ENCODE measurements at places on chromosomes 1 and 21. TPM values are rescaled to one million over a fixed set of nuclear protein-coding genes. Genes with fewer than 3 reads are reported as not detected.

- H3K4me3 ChIP-seq = peak overlapping the region; percentile 89
- peaks cover 5% of the 10 kb centered on the region for H3K36me3 ChIP-seq
- peaks cover 21% of the 10 kb centered on the region for H3K4me1 ChIP-seq
- H3K27me3 ChIP-seq = no peaks in the 10 kb centered on the region
- peak; percentile 70 for DNase-seq
Observed at GRCh38 chr1:150151291-150152181, 1.8 kb downstream of the PLEKHO1 start.

GRCh38 chr1:177368255-177368654 is 197.5 kb downstream of the BRINP2 start:
- H3K4me1 ChIP-seq = no peaks in the 10 kb centered on the region
- H3K4me3 ChIP-seq = no peak overlapping the region
- no peaks in the 10 kb centered on the region for H3K27me3 ChIP-seq
- DNase-seq = no peak
- H3K36me3 ChIP-seq = no peaks in the 10 kb centered on the region
- no peak overlapping the region for H3K27ac ChIP-seq

IL12RB2 gene
- total RNA-seq = 1.1 TPM

GIPC2 gene
- total RNA-seq = not detected

GRCh38 chr1:23585321-23586022 is 26.2 kb upstream of the ID3 start:
- H3K4me3 ChIP-seq = no peak overlapping the region
- H3K27ac ChIP-seq = no peak overlapping the region
- no peaks in the 10 kb centered on the region for H3K36me3 ChIP-seq
- no peaks in the 10 kb centered on the region for H3K4me1 ChIP-seq
- no peak for DNase-seq

SEMA4A gene
- total RNA-seq = 2.7 TPM

DNA sequence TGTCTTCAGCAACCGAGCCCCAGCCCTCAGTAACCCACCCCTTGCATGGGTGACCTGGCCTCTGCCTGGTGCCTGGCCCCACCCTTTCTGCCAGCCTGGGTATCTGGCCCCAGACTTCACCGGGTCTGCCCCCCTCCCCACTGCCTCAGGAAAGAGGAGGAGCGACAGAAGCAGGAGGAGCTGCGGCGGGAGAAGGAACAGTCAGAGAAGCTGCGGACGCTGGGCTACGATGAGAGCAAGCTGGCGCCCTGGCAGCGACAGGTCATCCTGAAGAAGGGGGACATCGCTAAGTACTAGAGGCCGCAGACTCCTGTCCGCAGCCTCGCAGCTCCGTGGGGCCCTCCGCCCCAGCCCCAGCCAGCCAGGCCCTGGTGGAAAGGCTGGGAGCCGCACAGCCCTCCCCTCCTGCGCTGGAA is 6.1 kb downstream of the TNFRSF25 start:
- peak overlapping the region; percentile 99 for H3K27ac ChIP-seq
- H3K4me3 ChIP-seq = peak overlapping the region; percentile 71
- H3K27me3 ChIP-seq = no peaks in the 10 kb centered on the region
- peaks cover 30% of the 10 kb centered on the region for H3K4me1 ChIP-seq
- DNase-seq = no peak

GRCh38 chr1:41809692-41810091 is 109.0 kb downstream of the HIVEP3 start:
- H3K4me3 ChIP-seq = no peak overlapping the region
- no peak overlapping the region for H3K27ac ChIP-seq
- peaks cover 24% of the 10 kb centered on the region for H3K4me1 ChIP-seq
- H3K36me3 ChIP-seq = no peaks in the 10 kb centered on the region

INSRR gene
- total RNA-seq = not detected

DNA sequence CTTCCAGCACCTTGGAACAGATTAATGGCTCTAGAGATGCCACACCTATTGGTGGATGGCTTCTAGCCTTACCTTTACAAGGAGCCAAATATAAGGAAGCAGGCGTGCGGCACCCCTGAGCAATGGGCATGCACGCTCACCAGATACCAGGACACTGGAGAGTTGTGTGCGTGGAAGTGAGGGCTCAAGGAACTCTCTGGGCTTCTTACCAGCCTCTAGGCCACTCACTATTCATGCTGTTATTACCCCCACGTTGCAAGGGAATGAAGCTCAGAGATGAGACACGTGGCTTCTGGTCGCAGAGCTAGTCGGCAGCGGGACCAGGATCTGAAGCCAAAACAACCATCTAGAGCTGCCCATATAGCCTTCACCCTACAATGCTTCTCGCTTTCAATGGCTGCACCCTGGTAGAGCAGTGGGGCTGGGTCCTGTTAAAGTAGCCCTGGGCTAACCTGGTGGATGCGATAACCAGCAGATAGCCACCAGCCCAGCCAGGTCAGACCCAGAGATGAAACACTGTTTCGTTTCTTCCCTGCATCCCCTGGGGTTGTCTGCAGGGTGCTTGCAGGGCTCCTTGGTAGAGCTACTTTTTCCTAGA is 396.4 kb upstream of the VAMP3 start:
- H3K4me3 ChIP-seq = no peak overlapping the region
- H3K4me1 ChIP-seq = no peaks in the 10 kb centered on the region
- no peaks in the 10 kb centered on the region for H3K27me3 ChIP-seq
- no peak for DNase-seq
- H3K36me3 ChIP-seq = no peaks in the 10 kb centered on the region
